ENCODE measurements at places on chromosomes 5 and 9.
A peak's percentile ranks its signal among the peaks of the same experiment; 100 is the strongest.

DNA sequence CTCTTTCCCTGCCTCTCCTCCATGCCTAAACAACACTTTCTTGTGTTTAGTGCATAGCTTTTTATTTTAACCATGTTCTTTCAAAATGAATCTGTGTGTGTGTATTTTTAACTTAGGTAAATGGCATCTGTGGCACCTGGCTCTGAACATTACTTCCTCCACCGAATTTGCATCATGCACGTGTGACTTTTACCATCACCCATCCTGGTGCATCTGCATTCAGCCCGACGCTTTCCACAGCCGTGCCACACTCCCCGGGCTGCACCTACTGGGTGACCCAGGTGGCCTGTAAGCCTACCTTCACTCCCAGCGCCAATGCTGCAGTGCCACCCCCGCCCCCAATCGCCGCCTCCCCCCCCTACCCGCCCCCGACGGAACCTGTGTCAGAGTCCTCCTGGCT is 12.7 kb upstream of the FCN1 start:
- DNase-seq, result no peak

DNA sequence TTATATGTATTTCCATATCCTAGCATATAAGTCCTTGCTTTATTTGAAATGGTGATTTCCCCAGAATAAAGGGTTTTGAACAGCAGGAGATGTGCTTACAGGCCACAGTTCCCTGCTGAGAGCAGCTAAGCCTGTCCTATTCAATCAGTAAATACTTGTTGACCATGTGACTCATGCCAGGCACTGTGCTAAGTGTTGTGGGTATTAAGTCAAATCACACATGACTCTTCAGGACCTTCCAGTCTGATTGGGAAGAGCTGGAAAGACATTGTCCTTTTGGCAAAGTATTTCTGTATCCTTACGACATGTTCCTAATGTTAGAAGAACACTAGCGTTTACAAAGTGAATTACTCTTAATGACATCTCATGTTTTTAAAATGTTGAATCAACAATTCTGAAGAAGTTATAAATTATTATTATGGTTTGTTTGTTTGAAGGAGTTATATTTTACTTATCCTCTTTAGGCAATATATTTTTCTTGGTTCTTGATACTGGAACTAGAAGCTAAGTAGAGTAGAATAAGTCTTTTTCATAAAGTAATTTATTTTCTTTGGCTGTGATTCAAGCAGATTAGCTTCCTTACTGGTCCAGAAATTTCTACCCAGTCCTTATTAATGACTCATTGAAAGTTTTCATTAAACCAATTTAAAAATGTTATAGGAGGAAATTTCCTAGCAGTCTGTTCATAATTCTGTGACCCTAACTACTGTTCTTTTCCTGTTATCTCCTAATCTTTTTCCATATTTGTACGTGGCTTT is 82.1 kb downstream of the GAPVD1 start:
- no peak for DNase-seq

DNA sequence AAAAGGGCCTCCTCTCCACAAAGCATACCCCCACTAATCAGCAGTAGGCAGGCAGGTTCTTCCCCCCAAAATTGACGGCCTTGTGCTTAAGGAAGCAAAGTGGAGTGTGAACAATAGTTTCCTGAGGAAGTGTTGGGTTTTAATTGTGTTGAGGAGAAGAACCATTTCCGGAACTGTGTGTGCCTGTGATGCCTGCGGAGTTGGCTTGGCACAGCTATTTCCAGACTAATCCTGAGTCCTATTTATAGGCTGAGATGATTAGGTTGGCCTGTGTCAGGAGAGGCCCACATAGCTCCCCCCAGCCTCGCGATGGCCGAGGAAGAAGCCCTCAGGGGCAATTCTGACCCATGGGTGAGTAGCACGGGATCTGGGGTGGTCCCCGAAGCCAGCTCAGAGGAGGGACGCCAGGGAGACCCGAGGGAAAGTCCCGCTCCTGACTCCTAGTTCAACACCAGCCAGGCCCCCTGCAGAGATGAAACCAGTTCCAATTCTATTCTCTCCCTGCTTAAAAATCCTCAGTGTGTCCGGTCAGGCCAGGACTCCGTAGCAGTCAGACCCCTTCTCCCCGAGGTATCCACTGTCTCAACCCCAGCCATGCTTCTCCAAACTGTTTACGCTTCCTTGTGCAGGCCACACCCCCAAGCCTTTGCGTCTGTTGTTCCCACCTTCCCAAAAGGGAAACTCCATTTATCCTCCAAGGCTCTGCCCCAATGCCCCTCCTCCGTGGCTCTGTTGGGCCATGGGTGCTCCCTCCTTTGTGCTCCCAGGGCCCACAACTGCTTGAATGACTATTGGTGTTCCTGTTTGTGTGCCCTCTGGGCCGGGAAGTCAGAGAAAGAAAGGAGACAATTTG is 18.1 kb downstream of the GSN start:
- peak; percentile 31 for DNase-seq

GRCh38 chr5:94623011-94623410 is 4.5 kb downstream of the SLF1 start:
- no peak for DNase-seq

DNA sequence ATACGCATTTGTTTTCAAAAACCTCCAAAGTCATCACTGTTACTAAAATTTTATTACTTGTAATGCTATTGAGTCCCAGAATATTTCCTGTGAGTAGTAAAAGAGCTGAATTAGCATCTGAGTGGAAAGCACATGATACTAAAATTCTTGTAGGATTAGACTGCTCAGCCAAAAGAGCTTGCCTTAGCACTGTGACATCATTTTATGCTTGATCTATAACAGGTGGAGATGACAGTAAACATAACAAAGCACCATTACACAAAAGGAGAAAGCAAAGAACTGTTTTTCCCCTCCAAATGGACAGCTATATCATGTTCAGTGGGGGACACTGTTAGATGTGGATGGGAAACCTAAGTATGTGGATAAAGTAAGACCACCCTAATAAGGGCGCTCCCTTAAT is 5.8 kb upstream of the JAK2 start:
- no peak for DNase-seq
